Right lobe of liver (tissue), 6 donors: ENCODE measurements at places on chromosomes 1 and 21. TPM values are rescaled to one million over a fixed set of nuclear protein-coding genes. Genes with fewer than 3 reads are reported as not detected.

GRCh38 chr1:150109586-150109985 lies 40.1 kb upstream of the PLEKHO1 start:
- no peak for DNase-seq

- DNase-seq = no peak
Measured at GRCh38 chr1:157198619-157199420, 60.6 kb upstream of the ETV3 start.

GRCh38 chr1:26019641-26020315 lies 1.8 kb upstream of the EXTL1 start:
- DNase-seq = no peak

- no peak for DNase-seq
Measured at GRCh38 chr1:21668951-21669257, 253 bp downstream of the RAP1GAP start.

LENEP gene
- total RNA-seq = not detected

GRCh38 chr1:171801487-171801891 lies 20.0 kb downstream of the METTL13 start:
- DNase-seq = no peak

DNA sequence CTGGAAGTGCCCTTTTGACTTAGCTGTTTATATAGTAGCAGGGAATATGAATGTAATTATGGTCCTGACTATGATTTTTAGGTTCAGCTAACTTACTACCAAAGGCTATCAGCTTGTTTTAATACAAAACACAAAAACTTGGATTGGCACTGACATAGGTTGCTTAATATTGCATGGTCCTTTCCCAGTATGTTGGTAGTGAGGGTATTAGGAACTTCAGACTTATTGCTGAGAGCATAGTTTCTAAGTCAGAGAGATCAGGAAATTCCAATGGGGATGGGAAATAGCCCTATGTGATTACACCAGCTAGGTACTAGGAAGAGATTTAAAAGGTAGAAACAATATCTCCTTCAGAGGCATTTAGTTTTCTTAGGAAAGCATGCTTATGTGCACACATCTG lies 7.7 kb downstream of the ARID1A start:
- no peak for DNase-seq

- no peak for DNase-seq
Measured at GRCh38 chr1:69195136-69195535, 372.6 kb upstream of the LRRC7 start.

INAVA gene
- 0.29 TPM for total RNA-seq

- DNase-seq = no peak
Measured at GRCh38 chr1:41810446-41810845, 108.3 kb downstream of the HIVEP3 start.

DNA sequence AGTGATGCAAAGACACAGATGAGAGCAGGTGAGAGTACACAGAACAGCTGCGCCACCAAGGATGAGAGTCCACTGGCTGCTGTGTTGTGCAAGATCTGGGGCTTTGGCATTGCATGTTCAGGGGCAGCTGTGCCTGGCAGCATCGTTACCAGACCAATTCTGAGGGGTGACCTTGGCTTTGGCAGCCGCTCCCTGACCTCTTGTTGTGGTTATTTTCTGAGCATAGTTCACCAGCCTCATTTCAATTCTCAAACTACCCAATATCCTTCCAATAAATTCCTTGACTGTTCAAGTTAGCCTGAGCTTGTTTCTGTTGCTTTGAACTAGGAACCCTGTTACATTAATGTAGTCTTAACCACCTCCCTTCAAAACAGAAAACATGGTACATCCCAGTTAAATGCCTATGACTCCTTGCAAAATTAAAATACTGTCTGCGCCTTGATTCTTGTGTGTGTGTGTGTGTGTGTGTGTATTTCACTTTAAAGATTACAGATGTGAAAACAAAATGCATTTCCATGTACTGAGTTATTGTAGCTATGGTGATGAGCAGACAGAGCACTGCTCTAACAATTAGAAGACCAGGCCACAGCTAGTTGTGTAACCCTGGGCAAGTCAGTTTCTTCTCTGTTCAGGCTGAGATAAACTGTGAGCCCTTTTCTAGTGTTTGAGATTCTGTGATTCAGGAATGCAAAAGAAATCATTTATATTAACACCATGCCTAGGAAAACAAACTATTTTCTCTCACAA lies 106.3 kb upstream of the GUCA2B start:
- DNase-seq = peak; percentile 85

GRCh38 chr1:26787381-26787705 lies 407 bp upstream of the PIGV start:
- DNase-seq = no peak

- no peak for DNase-seq
Measured at GRCh38 chr1:232166942-232167341, 463.0 kb downstream of the SIPA1L2 start.

DNA sequence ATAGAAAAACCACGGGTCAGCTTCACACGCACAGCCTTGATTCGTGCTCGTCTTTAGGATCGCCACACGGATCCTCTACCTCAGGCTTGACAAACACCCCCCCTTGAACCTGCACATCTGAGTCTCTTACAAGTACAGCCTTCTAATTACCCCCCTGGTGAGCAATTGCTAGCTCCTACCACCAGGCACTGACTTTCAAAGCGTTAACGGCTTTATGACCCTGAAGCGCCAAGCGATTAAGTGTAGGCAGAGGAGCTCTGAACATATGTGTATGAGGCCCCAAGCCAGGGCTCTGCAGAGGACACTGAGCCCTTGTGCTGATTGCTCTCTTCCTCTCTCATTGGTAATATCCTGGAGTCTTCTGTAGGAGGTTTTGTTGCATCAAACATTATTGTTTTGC lies 55.7 kb upstream of the EPHA8 start:
- no peak for DNase-seq

DNA sequence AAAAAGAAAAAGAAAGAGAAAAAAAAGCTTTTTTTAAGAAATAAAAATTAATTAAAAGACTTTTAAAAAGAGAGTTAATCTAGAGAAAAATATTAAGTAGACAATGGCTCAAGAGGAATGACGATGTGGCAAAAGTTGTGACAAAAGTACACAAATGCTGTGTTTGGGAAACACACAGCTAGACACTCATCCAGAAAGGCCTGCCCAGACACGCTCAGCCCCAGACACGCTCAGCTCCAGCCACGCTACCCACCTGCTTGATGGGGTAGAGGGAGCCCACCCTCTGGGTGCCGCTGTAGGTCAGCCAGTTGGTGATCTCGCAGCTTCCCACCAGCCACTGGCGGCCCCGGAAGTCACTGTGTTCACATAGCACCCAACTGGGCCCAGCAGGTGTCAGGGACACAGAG lies 10.2 kb downstream of the CD52 start:
- DNase-seq = no peak

- DNase-seq = no peak
Measured at GRCh38 chr1:156244126-156244525, 2.1 kb downstream of the BGLAP start.

DNA sequence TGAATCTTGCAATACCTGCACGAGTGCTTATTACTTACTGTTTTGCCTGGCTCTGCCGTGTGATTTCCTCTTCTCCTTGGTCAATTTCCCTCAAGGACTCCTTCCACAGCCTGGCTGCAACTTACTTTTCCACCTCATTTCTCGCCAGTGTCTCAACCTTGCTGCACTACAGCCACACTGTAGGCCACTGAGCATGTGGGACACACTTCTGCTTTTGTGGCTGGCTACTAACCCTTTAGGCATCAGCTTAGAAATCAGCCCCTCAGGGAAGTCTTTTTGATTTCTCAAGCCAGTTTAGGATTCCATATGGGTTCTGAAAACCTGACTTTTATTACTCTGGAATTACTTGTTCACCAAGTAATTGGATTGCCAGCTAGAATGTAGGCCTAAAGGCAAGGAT lies 5.2 kb upstream of the DMRTB1 start:
- DNase-seq = no peak

DNA sequence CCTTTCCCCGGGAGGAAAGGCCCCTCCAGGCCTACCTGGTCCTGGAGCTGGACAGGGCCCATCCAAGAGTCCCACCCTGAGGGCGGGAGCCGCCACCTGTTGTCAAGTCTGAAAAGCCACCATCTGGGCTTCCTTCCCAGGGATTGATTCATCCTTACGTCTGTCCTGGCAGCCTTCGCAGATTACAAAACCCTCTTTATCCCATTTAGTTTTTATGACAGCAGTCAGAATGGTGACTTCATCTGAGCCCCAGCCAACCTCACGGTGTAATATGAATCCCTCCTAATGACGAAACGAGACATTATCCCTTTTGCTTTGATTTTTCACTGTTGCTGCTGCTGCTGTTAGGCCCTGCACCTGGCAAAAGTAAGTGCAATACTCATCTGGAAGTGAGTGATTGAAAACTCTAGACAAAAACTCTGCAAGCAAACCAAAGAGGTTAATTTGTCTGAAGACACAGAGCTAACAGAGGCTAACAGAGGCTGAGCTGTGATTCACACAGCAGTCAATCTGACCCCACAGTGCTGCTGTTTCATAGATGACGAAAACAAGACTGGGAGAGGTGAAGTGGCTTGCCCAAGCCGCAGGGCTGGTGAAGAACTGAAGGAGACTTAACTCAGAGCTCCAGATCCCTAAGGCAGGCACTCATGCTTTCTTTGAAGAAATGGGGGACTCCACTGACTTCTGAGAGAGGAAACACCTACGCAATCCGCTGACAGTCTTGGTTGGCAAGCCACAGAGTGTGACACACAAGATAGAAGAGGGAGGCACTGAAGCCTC lies 30.0 kb upstream of the S100A7 start:
- peak; percentile 46 for DNase-seq

DNA sequence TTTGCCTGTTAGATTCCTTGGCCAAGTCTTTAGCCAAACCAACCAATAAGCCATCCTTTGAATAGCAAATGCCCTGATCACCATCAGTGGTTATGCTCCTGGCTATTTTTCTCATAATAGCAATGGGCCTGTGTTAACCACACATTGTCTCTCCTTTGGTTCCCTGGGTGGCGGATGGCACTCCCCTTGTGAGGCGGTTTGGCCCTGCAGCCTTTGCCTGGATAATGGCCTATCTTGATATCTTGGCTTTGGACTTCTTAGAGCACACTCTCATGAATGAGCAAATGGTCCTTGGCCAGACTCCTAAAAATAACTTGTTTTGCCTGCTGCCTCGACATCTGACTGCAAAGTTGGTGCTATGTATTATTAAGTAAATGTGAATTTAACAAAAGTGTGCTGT lies 22.4 kb upstream of the ZBTB18 start:
- DNase-seq = no peak

DESI2 gene
- 7.0 TPM for total RNA-seq

DNA sequence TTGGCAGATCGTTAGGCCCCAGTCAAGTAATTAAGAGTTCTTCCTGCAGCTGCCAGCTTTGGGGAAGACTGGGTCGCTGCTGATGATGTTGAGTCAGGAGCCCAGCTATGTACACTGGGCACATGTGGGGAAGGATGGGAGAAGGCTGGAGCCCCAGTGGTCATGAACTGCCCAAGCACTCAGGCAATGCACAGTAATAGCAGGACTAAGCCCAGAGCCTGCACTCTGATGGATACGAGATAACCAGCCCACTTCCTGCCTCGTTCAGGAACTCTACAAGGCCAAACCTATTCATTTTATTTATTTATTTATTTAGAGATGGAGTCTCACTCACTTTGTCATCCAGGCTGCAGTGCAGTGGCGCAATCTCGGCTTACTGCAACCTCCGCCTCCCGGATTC lies 81.1 kb upstream of the BTG3 start:
- no peak for DNase-seq

GRCh38 chr1:178746345-178746744 lies 21.3 kb downstream of the RALGPS2 start:
- no peak for DNase-seq

GRCh38 chr1:192561301-192561700 lies 14.3 kb upstream of the RGS1 start:
- DNase-seq = no peak

DNA sequence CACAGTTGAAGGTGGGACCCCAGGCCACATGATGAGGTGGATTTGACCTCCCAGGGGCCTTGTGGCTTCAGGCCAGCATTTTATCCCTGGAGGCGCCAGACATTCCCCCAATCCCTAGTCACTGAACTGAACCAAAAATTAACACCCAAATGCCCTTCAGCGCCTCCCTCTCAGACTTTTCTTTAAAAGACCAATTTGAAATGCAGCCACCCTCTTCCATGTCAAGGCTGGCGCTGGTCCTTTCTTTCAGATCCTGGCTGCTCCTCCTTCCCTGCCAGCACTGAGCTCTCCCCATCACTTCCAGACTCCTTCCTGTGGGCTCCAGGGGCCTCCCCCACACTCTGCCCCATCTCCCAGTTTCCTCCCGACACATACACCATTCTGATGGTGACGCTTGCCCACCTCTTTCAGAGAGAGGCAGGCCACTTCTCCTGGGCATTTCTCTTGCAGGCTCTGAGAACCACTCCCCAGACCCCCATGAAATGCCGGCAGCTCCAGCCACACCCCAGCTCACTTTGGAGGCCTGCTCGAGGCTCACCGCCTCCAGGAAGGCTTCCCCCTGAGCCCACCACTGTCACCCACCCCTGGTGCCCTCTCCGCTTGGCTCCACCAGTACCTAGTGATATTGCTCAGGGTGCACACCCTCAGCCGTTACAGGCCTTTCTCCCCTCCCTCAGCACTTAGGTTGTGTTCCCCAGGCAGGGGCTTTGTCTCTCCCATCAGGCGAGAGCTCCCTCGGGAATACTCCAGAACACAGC lies 27.0 kb downstream of the NAV1 start:
- no peak for DNase-seq

DNA sequence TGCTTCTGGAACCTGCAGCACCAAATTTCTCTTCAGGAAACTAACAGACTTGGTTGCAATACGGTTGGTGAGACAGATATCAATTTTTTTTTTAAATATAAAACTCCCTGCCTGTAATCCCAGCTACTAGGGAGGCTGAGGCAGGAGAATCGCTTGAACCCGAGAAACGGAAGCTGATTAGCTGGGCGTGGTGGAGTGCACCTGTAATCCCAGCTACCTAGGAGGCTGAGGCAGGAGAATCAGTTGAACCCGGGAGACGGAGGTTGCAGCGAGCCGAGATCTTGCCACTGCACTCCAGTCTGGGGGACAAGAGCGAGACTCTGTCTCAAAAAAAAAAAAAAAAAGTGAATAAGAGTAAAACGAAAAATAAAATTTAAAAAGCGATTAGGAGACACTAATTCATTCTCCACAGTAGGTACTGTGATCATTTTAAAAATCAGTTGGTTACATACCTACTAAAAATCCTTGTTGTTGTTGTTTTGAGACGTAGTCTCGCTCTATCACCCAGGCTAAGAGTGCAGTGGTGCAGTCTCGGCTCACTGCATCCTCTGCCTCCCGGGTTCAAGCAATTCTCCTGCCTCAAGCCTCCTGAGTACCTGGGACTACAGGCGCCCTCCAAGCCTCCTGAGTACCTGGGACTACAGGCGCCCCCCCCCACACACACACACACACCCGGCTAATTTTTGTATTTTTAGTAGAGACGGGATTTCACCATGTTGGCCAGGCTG lies 796 bp upstream of the RBM8A start:
- no peak for DNase-seq

RGS7 gene
- total RNA-seq = not detected

- DNase-seq = no peak
Measured at GRCh38 chr1:5099558-5099957, 445.1 kb downstream of the AJAP1 start.

DNA sequence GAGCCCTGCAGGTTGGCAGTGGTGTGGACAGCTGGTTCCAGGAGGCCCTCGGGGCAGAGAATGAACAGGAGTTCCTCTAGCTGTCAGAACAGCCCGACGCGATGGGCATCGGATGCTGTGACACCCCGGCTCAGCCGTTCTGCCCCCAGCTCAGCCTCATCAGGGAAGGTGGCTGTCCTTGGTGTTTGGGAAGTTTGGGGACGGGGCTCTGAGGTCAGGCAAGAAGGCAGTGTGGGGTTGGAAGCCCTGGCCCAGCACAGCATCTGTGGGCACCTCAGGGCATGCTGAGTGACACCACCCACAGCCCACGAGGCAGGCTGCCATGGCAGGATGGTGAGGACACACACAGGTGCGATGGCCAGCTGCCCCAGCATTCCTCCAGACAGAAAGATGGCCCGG lies 40.9 kb upstream of the CCDC27 start:
- DNase-seq = no peak

ATP6V1G3 gene
- not detected for total RNA-seq
